ENCODE measurements at places on chromosomes 13 and 19.
A peak's percentile ranks its signal among the peaks of the same experiment; 100 is the strongest.

GRCh38 chr13:40622246-40622645, 44.2 kb downstream of the FOXO1 start:
- DNase-seq = no peak

DNA sequence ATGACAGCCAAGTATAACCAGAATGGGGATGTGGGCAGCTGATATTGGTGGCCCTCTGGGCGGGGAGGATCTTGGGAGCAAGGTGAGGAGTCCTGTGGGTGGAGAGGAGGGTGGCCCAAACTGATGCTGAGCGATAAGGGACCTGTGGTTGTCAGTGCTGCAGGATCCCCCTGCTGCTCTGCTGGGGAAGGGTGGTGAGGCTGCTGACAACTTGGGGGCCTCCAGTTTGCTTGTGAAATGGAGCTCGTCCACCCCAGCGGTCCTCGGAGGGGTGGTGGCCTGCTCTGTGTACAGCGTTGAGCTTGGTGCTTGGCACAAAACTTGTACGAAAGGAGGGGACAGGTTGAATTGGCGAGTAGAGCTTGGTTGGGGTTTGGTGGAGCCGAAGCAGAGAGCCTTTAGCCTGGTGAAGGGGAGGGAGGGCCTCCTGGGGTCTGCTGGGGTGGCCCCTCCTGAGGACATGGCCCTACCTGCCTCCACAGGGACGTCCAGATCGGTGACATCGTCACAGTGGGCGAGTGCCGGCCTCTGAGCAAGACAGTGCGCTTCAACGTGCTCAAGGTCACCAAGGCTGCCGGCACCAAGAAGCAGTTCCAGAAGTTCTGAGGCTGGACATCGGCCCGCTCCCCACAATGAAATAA, 2.9 kb downstream of the RPS11 start:
- DNase-seq = no peak

GRCh38 chr19:8503510-8503909, 1.1 kb upstream of the PRAM1 start:
- no peak for DNase-seq

GRCh38 chr13:113001241-113002140, 32.5 kb downstream of the MCF2L start:
- no peak for DNase-seq

- no peak for DNase-seq
Measured at GRCh38 chr13:67833564-67833963, 603.4 kb upstream of the PCDH9 start.

DNA sequence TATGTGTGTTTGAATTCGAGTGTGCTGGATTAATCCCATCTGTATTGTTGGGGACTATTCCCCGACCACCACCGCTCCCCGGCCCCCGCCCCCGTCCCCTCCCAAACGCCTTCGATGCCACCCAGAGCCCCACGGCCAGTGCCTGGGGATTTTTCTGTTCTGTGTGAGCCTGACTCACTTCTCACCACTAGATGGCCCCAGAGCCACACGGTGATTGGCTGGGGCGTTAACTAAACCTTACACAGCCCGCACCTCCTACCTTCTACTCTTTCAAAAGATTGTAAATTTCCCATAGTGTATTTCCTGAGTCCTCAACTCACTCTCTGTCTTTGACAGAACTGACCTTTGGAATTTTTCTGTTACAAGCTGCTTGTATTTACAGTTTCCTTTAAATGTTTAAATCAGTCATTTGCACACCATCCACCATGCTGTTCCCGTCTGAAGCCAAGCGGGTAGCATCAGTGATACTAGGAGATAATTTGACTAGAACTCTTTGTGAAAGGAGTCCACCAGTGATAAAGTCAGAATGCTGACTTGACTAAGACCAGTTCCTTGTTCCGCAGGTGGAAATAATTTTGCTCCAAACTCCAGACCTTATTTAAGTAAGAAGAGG, 61.4 kb downstream of the RFX2 start:
- DNase-seq = peak; percentile 70

DNA sequence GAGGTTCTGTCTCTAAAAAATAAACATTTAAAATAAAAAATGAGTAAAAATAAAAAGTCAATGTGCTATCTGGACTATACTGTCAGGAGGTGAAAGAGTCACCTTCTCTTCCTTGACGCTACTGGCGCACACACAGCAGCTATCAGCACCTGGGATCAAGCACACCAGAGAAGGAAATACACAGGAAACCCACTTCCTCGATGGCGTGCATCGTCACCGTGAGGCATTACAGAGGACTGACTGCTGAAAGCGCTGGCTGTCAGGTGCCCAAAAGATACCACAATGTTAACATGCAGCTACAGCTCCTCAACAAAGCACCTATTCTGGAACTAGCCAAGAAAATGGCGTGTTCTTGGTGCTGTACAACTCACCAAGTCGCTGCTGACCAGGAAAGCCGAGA, 6.1 kb downstream of the SLC35E1 start:
- peak; percentile 45 for DNase-seq

- no peak for DNase-seq
Measured at GRCh38 chr13:110433014-110433413, 125.9 kb downstream of the COL4A2 start.

- DNase-seq = no peak
Measured at GRCh38 chr19:45211751-45212381, 33.3 kb downstream of the BLOC1S3 start.

GRCh38 chr19:53530622-53531021, 7.3 kb upstream of the ZNF331 start:
- DNase-seq = no peak

GRCh38 chr19:2312820-2313501, 5.0 kb upstream of the LINGO3 start:
- DNase-seq = no peak

DNA sequence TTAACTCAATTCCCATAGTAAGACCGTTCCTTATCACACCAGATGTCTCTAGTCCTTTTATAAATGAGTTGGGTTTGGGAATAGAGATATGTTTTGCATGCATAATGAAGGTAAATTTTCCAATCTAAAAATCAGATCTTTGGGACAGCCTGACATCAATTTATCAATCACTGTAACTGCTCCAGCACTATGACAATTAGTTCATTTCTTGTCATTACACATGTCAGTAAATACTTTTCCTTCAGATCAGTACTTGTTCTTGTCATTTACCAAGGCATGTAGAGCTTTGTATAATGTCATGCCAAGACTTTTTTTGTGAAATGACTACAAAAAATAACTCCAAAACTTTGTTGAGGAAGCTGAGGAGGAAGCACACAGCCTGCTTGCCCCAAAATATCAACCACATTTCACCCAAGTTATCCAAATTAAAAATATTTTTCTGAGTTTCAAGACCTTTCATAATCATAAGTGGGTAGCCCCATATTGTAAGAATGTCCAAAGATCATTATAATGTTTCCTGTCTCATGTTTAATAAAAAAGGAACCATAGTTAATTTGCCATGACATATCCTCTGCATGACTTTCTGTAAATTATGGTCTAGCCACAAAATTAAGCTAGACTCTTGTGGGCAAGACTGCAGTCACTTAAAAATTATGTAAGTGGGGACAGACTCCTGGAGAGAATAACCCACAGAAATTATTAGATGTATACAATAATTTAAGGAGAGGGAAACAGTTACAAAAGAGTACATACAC, 586.8 kb downstream of the TBC1D4 start:
- no peak for DNase-seq

DNA sequence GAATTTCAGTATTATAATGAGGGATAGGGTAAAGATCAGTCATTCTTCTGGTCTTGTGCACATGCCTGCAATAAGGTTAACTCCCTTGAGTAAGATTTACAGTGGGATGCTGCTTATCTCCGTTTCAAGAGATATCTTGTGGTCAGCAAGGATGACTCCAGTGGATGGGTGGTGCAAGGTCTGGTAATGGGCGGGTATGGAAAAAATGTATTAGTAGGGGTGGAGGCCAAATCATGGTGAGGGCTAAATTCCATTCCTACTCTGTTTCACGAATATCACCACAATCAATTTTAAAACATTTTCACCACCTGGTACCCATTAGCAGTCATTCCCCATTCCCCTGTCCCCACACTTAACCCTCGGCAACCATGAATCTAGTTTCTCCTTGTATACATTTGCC, 40.6 kb downstream of the CCDC122 start:
- no peak for DNase-seq

- no peak for DNase-seq
Measured at GRCh38 chr19:53381376-53381775, 13.6 kb upstream of the ZNF765 start.

DNA sequence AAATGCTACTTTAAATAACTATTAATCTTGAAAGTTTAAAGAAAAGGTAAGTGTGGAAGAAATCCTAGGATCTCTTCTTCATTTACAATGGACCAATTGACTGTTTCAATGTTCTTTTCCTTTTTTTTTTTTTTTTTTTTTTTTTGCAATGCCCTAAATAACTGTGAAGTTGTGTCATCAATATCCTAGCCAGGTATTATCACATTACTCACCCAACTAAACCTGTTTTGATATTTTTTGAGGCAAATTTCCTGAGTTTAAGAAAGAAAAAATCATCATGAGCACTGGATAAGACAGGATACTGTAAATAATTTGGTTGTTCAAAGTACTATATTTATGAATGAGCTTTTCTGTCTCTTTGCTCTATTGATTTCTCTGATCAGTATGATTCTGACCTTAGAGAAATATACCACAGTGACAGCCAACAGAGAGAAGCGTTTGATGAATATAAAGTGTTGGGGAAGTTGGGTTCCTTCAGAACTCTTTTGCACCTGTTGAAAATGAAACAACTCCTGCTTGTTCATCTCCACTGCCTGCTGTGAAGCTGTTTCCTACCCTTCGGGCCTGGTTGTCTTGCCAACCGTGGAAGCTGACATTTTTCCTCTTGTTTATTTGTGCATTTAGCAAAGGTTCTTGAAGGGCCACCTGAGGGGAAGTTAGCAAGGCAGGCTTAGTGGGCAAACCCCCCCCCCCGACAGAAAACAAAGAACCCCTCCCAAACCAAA, 1220.5 kb upstream of the SLC10A2 start:
- no peak for DNase-seq

DNA sequence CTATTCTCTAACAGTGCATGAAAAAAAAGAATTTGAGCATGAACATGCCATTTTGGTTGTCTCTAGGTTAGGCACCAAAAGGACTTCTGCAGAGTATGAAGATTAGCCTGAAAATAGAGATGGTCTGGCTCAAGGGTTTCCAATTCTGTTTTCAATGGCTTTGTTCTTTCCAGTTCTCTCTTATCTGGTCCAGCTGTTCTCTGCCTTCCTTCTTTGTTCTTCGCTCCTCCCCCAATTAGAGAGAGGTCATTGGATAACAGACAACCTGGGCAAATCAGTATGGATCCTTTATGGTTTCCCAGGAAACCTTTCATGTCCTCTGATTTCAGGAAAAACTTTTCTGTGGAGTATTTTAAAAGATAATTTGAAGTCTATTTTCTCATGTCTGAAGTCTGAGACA, 623.4 kb downstream of the PCDH17 start:
- no peak for DNase-seq

- DNase-seq = no peak
Measured at GRCh38 chr13:105506463-105506862, 1029.0 kb downstream of the EFNB2 start.

- DNase-seq = no peak
Measured at GRCh38 chr19:38152461-38153379, 71.3 kb downstream of the DPF1 start.

DNA sequence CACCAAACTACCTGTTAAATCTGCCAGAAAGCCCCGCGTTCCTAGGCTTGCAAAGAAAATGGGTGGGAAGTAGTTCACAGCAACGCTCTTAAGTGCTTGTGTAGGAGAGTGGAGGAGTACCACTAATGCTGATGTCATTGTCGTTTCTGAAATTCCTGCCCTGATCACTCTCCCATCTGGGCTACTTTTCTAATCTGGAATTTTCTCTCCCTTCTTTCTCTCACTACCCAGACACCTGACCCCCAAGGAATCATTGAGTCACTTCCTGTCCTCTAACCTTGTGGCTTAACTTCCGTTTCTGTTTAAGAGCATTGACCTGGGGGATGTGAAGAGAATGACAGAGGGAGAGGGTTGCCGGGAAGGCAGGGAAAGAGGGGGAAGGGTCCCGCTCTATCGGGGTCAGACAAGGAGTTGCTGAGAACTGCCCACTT, 98.7 kb downstream of the STARD13 start:
- DNase-seq = no peak

DNA sequence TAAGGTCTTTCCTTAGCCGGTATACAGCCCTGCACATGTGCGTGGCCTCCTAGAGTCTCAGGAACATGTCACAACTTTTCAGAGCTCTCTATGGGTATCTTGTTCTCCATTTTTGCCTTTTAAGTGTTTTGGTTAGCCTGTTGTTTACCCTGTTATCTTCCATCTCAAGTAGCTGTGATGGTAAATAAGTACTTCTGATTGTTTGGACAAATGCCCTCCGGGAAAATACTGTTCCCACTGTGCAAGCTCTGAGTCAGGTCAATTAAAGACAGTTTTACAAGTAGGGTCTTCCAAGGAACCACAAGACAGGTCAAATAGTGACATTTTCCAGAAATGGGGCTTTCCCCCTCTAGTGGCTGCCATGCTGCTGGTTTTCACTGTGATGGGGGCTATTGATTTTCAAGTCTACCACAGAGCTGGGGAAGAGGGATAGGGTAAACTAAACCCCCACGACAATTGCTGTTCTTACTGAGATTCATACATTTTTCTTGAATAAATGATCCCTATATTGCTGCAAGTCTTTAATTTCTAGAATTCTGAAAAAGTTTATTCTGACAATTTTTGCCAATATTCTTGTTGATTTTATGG, 109.5 kb downstream of the TM9SF2 start:
- no peak for DNase-seq

GRCh38 chr19:54478677-54479266, 5.7 kb upstream of the CDC42EP5 start:
- DNase-seq = no peak

DNA sequence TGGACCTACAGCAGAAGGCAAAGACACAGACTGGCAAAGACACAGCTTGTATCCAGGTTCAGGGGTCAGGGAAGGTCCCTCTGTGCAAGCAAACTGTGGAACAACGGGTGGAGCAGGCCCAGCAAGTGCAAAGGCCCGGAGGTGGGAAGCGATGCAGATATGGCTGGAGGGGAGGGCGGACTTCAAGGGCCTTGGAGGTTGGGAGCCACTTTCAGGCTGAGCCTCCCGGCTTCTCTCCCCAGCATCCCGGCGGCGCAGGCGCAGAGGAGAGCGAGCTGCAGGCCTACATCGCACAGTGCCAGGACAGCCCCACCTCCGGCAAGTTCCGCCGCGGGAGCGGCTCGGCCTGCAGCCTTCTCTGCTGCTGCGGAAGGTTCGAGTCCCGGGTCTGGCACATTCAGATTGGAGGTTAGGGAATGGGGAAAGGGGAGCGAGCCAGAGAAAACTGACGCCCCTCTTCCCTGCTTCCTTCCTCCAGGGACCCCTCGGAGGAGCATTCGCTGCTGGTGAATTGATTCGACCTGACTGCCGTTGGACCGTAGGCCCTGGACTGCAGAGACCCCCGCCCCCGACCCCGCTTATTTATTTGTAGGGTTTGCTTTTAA, 2.1 kb upstream of the PNPLA6 start:
- no peak for DNase-seq

GRCh38 chr13:111385183-111385857, 64.9 kb downstream of the TEX29 start:
- no peak for DNase-seq

Data from stimulated activated CD4-positive, alpha-beta T cell treated with anti-CD3 and anti-CD28 coated beads, TNF-alpha, amount 100 ng/mL, for 24 hours (primary cell).